ENCODE measurements at places on chromosomes 12 and 14.

GRCh38 chr12:18139989-18140596, 50.1 kb upstream of the RERGL start:
- peak; percentile 38 for DNase-seq

DNA sequence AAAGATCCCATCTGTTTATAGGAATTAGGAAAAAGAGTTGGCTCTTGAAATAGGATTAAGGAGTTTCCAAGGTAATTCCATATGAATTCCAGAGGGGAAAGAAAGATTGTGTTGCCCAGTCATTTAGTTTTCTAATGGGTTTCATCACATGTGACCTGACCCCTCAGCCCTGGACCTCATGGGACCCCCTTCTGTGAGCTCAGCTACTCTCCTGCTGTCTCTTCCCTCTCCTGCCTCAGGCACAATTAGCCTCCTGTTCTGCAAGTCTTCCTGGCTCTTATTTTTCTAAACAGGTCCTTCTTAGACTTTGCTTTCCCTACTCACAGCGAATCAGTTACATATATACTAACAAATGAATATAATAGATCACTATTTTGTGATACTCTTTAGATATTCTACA, 237.7 kb downstream of the TRHDE start:
- DNase-seq, result no peak

DNA sequence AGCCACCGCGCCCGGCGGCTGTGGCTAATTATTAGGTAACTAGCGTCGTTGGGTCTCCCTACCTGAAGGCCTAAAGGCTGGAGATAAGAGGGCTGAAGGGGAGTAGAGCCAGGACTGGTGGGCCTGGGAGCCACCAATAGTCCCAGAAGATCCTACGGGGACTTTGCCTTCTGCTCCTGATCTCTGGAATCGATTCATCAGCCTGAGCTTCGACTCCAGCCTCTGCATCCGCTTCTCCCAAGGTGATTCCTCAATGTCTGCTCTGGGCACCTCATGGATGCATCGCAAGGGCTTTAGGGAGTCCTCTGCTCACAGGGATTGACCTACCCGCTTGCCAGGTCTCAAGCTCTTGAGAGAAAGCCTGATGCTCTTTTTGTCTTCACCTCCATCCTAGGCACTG, 14.7 kb upstream of the KDM2B start:
- no peak for DNase-seq

GRCh38 chr14:105192866-105193731, 12.0 kb upstream of the NUDT14 start:
- DNase-seq, result no peak

GRCh38 chr12:4031703-4032291, 158.6 kb upstream of the PARP11 start:
- no peak for DNase-seq

All from NCI-H1105 (cell line).